ENCODE measurements at places on chromosomes 4 and X. TPM values are rescaled to one million over a fixed set of nuclear protein-coding genes. Genes with fewer than 3 reads are reported as not detected.

The FAM156A gene
- total RNA-seq, result 27.5 TPM

The MXRA5 gene
- total RNA-seq, result 1.6 TPM

The FREM3 gene
- not detected for total RNA-seq

The MFAP3L gene
- total RNA-seq, result 11.3 TPM

The CRMP1 gene
- total RNA-seq, result 680 TPM

The GIMD1 gene
- not detected for total RNA-seq

The HNRNPD gene
- 131 TPM for total RNA-seq

Measured in parietal lobe (tissue), 2 donors.